ENCODE measurements at places on chromosomes 1 and 21. TPM values are rescaled to one million over a fixed set of nuclear protein-coding genes. Genes with fewer than 3 reads are reported as not detected.

KIF17 gene
- total RNA-seq, result not detected

DNA sequence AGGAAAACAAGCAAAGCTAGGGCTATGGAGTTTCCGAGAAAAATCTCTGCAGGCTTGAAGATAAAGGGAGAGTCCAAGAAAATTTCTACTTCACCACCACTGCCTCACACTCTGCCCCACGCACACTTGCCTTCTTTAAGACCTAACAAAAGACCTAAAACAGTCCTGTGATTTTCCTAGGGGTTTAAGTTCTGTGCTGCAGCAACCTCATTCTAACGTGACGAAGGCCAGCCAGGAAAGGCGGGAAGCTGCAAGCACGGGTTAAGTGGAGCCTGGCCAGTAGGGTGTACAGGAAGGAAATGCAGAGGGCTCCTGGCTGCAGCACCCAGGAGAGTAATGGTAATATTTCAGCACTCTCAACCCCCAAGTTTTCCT is 1.5 kb downstream of the SPATA6 start:
- no peak for DNase-seq

DNA sequence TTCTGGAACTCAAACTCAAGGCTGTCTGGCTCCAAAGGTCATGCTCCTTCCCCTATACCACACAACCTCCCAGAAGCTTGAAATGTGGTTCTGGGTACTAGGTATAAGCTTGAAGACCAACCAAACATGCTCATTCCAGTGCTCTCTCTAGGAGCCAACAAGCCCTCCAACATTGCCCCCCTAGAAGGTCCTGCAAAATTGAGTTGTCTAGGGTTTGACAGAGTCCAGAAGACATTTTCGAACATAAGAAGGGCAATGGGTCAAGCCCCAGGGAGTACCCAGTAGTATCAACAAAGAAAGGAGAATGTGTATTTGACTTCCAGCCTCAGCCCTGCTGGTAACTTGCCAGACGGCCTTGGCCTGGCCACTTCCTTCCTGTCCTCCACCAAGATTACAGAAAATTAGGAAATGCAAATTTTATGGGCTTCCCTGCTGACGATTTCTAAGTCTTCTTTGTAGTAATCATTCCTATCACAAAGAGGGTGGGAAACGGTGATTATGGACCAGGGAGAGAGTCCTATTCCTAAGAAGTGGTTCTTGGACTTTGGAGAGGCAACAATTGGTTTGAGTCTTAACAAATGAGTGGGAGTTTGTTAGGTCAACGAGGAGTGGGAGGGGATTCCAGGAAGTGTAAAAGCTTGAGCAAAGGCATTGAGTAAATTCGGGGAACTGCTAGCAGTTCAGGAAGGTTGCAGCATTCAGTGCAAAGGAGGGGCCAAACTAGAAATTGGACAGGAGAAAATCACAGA is 18.7 kb upstream of the SLAMF1 start:
- peak; percentile 62 for DNase-seq

KAZN gene
- total RNA-seq, result 0.90 TPM

ACBD3 gene
- 17.0 TPM for total RNA-seq

DNA sequence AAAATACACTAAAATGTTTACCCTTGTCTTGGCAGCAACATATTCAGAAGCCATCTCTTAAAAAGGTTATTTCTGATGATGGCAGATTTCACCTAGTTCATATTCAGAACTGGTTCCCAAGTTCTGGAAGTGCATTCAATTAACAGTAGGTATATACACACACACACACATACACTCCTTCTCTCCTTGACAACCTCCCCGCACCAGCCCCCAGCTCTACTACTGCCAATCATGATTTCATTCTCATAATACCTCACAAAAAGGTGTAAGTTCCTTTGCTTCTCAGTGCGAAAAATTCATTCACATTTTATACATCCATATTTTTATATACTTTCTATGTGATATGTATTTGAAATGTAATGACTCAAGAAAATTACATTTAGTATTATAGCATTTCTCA is 228.1 kb upstream of the ST6GALNAC5 start:
- no peak for DNase-seq

DNA sequence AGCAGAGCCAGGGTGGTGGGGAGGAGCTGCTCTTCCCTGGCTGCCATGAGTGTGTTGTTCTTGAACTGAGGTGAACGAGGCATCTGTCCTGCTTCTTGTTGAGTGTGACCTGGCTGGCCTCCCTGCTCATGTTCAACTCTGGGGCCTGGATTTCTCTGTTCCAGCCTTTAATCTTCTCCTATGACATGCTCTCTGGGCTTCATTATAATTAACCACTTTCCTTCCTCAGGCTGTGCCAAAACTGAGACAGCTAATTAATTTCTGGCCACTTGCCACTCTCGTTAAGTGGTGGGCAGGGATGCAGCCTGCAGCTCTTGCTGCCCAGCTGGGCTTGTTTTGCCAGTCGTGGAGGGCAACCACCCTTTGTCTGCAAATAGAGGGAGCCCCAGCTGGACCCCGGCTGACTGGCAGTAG is 23.3 kb downstream of the OPRD1 start:
- no peak for DNase-seq

DNA sequence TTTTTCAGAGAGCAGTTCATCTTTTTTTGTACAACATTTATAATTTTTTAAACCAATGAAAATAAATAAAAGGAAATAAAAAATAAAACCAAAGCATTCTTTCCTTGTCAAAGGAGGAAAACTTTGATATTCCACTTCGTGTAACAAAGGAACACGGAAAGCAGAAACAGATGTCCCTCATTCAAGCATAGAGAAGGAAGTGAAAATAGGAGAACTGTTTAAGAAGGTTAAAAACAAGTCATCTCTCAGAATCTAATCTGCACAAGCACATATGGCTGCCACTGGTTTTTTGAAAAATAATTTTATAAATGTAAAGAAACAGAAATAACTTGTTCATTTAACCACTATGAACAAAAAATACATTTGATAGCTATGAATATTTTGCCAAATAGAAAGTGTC is 35.9 kb upstream of the ZNF644 start:
- DNase-seq, result no peak

GRCh38 chr21:33984021-33984481 is 68.4 kb upstream of the ATP5PO start:
- peak; percentile 29 for DNase-seq

- DNase-seq, result peak; percentile 71
Measured at GRCh38 chr1:236282425-236282716, 613 bp upstream of the ERO1B start.

WNT4 gene
- not detected for total RNA-seq

GRCh38 chr1:155078469-155079209 is at the start of gene EFNA3:
TSS of gene EFNA3 (plus strand) at chr1:155078837. CDS start at chr1:155078942, 105 bp downstream.
- DNase-seq, result peak; percentile 83

DNA sequence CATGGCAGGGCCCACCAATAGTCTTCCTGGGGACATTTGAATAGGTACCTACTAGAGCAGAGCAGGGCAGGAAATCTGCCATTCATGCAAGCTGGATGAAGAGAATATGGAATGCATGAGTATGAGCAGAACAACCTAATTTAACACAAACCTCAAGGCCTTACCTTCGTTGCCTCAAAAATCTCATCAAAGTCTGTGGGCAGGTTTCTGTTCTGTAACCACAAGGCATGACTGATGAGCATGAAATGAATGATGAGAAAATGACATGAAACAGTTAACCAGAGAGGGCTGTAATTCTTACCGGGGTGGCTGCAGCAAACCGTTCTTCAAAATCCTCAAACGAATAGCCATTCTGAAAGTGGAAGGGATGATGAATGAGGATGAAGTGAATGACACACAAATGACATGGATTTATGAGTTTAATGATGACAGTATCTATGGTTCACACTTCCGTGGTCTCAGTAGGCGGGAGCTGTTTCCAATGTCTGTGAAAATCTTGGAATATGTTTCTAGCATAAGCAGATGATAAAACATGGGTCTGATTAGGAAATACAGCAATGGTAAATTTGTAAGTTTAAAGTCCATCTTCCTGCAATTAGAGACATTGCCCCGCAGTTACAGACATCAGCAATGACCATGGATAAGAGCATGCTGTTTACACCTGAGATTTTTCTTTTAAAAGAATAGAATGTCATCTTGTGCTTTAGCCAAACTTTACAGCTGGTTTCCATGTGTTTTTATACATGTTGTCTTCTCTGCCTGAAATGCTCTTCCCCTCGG is 67.6 kb upstream of the C8B start:
- peak; percentile 8 for DNase-seq

DNA sequence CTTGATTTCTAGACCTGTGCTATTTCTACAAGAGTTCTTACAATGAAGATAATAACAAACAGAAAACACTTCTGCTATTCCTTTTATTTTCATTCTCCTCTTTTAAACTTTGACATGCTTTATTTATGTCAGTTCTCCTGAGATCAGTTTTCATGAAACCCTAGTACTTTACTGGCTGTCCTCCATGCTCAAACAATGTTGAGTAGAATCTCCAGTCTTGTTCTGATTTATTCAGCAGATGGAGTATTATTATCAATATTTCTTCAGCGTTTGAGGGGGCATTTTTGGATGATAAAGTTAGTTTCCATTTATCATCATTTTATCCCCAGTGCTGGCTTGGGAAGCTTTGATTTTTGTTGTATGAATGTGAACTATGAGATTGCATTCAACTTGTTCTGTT is 85.9 kb upstream of the WARS2 start:
- DNase-seq, result no peak

DNA sequence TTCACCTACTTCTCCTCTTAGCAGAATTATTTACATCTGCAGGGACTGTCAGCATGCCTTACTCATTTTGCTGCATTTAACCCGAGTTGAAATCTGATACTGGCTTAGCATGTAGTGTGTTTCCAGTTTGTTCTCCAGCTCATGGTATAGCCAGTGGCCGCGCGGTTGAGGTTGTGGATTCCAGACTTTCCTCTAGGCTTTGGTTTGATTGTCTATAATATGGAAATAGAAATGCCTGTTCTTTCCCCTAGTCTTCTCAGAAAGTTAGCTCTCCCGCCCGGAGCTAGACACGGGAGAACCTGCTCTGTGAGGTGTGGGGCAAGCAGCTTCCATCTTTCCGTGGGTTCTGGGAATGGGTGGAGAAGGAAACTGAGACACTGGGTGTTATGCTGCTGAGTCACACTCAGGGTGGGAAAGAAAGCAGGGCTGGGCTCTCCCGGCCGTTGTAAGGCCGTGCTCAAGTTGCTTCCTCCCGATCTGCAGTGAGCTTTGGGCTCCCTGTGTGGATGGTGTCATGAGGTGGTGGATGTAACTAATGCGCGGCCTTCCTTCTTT is 206.8 kb upstream of the TMEM51 start:
- DNase-seq, result no peak

FABP3 gene
- not detected for total RNA-seq

- DNase-seq, result no peak
Measured at GRCh38 chr1:227174164-227174563, 144.1 kb downstream of the CDC42BPA start.

GRCh38 chr1:177209357-177209756 is 38.6 kb downstream of the BRINP2 start:
- DNase-seq, result no peak

CFAP74 gene
- 0.25 TPM for total RNA-seq

GRCh38 chr1:84611796-84612195 is 37.6 kb upstream of the CTBS start:
- no peak for DNase-seq

GRCh38 chr1:176880955-176881595 is 283.4 kb downstream of the ASTN1 start:
- DNase-seq, result peak; percentile 74

GRCh38 chr1:56535939-56536338 is 43.4 kb downstream of the PLPP3 start:
- no peak for DNase-seq

DNA sequence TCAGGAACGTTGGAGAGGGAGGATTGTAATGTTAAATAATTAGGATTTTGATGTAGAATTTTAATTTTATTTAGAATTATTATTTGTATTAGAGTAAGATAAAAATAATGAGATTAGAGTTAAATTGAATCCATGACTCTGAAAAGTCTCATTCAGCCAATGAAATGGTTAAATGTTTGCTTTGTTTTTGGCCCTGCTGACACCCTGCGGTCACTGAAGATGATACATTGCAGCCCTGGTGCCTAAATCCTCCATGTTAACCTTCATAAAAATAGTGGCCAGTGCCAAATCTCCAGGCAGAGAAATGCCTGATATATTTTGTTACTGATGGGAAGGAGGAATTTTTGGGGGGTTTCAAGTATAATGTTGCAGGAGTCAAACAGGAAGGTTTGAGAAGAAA is 27.3 kb upstream of the RLF start:
- DNase-seq, result no peak

DNA sequence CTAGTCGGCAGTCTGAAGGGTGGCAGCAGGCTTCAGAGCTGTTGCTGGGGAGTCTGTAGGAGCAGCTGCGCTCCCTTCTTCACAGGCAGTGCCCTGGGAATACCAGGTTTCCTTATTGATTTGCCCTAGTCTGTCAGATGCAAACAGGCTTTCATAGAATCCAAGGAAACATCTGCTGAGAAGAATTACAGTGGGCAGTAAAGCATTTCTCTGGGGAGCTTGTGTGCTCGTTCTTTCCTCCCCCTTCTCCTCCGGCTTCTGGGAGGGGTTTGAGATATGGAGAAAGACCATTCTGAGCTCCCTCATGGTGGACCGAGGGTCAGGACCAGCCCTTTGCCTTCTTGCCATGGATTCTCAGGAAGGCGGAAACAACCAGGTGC is 25.4 kb upstream of the PARP1 start:
- DNase-seq, result no peak

DNA sequence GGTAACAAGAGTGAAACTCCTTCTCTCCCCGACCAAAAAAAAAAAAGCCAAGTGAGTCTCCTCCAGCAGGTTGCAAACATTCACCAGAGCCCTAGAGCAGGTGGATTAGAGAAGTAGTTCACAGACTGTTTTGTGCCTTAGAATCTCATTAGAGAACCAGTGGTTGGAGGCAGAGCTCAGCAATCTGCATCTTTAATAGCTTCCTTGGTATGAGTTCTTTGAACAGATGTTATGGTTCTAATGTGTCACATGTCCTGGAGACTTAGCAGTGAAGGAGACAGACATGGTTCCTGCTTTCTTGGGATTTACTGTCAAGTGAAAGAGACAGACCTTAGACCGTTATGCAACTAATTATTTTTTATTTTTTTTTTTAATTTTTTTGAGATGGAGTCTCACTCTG is 26.8 kb downstream of the SESN2 start:
- DNase-seq, result no peak

DNA sequence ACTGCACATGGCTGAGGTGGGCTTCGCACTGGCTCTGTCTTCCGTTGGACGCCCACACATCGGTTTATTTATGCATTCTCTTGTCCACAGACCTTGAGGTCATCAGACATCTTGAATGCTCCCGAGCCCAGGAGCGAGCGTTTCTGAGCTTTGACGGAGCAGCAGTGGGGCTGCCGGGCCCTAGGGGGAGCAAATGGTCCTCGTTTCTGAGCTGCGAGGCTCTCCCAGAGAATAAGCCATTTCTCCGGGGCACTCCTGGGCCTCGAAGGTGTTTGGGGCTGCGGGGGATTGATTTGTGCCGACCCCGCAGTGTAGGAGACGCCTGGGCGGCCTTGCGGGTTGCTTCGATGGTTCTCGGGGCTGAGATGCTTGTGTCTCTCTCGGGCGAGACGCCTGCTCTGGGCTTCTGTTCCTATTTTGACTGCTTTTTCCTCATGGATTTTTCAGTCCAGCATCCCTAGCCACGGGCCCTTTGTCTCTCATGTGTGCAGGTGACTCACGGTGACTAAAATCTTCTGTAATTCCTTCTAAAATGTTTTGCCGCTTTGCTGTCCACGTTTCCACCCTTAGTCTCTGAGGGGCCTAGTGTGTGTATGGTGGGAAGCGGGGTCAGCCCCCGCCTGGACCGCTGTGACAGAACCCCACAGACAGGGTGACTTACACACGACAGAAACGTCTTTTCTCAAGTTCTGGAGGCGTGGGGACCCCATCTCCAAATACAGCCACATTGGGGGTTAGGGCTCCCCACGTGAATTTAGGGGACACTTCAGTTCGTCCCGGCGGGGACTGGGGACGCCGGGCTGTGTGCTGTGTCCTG is 62.1 kb downstream of the FAAP20 start:
- peak; percentile 58 for DNase-seq

GRCh38 chr21:40732253-40733023 is 114.5 kb downstream of the DSCAM start:
- DNase-seq, result no peak

Data from activated CD4-positive, alpha-beta T cell treated with anti-CD3 and anti-CD28 coated beads for 36 hours (primary cell).